ENCODE measurements at places on chromosomes 16 and 17.

DNA sequence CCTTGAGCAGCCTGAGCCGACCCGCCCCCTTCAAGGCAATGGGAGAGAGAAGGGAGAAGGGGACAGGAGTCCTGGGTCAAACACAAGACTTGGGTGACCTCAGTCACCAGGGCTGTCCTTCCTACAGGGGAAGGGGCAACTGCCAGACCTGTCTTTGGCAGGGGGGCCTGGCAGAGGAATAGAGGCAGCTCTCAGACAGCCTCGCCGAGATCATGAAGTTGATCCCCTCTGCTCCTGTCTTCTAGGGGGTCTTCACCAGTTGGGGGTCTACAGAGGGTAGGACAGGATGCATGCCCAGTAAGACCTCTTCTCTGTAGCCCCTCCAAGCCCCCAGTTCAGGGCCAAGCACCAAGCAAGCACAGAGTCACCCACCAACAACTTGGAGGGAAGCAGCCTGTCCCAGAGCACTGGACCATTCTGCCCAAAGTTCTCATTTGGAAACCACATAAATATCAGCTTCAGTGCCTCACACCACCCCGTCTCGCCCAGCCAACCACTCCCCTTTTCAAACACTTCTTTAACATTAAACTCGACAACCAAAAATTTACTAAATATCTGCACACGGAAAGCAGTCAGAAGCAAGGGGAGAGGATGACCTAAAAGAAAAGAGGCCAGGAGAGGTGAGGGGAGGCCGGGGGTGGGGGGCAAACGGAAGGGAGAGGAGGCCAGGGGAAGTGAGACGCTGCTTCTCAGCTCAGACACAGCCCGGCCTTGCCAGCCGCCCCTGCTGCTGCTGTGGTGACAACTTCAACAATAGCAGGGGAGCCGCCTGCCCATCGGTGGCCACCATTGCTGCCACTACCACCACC, 7.7 kb downstream of the DOK4 start:
- no peak for DNase-seq

DNA sequence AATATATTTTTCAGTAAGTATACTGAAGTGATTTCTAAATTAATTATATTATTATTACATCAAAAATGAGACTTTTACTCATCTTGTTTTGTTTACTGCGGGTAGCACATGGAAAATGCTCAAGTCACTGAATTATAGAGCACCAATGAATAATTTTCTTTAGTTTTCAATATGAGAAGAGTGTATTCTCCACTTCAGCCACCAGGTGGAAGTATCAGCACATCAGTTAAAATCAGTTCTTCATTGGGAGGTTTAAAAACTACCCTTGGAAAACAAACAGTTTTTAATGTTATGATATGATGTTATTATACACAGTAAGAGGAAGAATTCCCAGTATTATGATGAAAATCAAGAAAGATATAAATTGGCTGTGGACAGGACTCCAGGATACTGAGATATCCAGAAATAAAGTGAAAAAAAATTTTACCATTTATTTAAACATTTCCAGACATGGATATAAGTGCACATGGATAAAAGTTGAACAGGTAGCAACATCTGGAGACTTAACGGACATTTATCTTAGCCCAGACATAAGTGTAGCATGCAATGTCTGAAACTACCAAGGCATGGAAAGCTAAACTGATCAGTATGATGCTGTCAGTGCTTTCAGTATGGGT, 467.3 kb downstream of the KCNJ2 start:
- DNase-seq = no peak

- DNase-seq = no peak
These were observed 198.9 kb downstream of the ZFHX3 start for GRCh38 chr16:72848759-72849664.

DNA sequence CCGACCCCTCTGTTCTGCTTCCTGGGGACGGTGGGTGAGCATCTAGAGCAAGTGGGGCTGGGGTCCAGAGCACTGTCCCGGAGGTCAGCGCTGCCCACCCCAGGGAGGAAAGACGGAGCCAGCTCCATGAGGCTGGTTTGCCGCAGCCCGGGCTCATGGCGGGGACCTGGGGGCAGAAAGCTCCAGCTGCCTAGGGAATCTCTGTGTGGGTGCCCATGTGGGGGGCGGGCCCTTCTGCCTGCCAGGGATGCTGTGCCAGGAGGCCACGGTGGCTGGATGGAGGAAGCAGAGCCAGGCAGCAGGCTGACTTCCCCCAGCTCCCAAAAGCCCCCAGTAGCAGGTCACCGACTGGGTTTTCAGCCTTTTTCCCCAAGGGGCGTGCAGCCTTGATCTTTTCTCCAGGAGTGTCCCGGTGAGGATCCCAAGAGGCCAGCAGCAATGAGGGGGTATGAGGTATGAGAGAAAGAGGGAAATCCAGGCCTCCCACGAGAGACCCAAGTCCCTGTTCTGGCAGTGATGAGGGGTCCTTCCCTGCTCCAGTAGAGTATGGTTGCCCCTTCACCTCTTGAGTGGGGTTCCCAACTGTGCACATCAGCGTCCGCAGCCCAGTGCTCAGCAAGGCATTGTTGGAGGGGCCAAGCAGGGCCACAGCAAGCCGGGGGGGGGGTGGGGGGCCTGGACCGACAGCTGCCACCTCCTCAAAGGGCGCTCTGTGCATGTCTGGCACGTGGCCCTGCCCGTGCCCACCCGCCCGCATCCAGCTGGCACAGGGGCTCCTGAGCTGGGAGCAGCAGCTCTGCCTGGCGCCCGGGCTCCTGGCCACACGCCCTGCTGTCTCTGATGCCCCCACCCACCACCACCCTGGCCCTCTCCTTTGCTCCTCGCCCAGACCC, 15.6 kb upstream of the BCAR1 start:
- DNase-seq = no peak

Measured in activated naive CD4-positive, alpha-beta T cell treated with anti-CD3 and anti-CD28 coated beads for 36 hours (primary cell).